IPS DF 19.7 (cell line): ENCODE measurements at places on chromosomes 6 and 20.

GRCh38 chr6:157709555-157709954, 113.5 kb upstream of the SNX9 start:
- DNase-seq = no peak

DNA sequence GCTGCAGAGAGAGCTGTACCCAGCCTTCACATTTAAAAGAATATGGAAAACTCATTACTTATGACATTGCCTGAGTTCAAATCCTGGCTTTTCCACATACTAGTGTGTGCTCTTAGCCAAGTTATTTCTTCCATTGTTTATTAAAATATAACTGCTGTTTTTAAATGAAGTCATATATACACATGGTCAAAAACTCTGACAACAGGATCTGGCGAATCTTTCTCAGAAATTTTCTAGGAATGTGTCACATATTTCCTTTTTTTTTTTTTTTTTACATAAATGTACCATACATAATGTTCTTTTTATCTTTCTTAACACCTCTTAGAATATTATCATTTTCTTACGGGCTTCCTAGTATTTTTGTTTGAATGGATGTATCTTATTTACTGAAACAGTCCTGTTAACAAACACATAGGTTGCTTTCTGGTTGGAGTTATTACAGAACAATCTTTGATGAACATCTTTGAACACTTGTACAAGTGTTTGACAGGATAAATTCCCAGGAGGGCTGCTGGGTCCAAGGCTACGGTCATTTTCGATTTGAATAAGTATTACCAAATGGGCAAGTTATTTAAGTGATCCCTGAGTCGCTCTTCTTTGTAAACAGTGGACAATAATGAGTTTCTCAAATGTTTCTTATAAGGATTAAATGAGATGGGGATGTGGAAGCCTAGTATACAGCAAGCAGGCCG, 1.6 kb upstream of the SNX9 start:
- DNase-seq = no peak

DNA sequence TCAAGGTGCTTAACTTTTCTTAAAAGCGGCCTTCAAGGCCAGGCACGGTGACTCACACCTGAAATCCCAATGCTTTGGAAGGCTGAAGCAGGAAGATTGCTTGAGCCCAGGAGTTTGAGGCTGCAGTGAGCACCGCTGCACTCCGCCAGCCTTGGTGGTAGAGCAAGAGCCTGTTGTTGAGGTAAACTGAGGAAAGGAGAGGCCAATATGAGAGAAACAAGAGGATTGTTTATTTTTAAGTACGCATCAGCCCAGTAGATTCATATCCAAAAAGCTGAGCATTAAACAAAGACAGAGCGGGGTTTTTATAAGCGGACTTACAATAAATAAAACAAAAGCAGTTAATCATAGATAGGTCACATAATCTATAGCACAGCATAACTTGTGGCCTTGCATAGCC, 15.0 kb upstream of the GMPR start:
- DNase-seq = no peak

GRCh38 chr20:58393299-58393698, 4.3 kb downstream of the VAPB start:
- no peak for DNase-seq

DNA sequence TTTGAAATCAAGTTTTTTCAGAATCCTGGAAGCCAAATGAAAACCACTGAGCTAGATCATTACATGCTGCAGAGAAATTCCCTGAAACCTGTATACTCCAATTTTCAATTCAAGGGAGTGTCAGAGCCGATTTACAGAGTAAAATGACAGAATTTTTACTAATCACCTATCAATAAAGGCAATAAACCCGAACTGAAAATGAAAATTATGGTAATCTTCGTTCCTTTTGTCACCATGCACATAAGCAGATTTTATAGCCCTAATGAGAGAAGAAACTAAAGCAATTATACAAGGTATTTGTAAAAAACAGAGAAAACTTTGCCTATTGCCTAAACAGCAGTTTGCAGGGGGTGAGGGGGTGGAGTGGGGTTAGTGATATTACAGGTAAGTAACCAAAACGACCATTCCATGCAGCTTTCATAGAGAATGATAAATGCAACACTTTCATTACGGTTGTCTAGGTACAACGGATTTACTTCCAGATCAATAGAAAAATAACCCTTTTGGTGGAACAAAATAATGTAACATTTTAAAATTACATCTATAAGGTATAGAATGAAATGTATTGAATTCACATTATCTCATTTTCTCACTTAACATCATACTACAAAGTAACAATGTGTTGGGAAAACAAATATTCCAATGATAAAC, 115.2 kb upstream of the BEND6 start:
- DNase-seq = no peak

- no peak for DNase-seq
Measured at GRCh38 chr20:8115436-8115835, 16.6 kb upstream of the PLCB1 start.

- DNase-seq = no peak
Measured at GRCh38 chr6:147849401-147850330, 341.2 kb downstream of the SAMD5 start.

DNA sequence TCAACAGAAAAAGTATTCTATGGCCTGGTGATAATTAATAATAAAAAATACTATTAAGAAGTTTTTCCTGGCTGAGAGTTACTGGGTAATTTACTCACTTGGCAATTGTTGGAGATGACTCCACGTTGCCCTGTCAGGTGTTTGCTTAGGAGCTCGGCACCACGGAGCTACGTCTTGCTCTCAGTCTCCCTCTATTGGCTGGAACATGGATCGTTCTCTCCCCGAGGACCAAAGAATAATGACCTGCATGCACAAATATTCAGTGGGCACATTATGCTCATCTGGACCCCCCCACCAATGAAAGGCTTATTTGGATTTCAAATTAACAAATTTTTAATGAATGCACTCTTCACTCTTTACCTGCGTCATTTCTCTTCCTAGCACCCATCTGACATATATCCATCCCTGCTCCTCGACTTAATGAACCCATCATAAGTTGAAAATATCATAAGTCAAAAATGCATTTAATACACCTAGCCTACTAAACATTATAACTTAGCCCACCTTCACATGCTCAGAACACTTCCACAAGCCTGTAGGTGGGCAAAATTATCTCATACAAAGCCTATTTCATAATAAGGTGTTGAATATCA, 71.0 kb upstream of the CD83 start:
- DNase-seq = peak; percentile 48

DNA sequence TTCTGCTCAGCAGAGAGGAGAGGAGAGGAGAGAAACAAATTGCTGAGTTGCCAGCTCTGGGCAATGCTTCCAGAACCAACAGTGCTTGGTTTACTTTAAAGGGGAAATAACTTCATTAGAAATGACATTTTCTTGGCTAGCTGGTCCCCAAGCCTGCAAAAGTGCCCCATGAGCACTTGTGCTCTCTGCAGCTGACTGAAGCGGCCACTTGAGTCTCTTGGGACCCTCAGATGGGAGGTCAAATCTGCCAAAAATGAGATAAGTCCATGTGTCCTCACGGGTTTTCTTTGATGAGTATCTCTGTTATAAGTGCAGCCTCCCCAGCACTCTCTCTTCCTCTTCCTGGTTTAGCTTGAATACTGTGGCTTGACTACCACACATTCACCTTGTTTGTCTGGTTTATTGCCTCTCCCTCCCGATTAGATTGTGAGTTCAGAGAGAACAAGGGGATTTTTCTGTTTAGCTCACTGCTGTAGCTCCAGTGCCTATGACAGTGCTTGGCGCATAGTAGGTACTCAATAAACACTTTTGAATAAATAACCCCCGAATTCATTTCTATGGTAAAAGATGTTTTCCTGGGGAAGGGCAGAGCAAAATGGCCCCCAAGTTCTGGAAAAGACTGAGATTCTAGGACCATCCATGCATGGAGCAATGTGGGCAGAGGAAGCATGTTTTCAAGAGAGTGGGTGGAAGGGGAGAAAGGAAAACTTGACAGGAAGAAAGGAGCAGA, 7.0 kb upstream of the RIN2 start:
- no peak for DNase-seq

DNA sequence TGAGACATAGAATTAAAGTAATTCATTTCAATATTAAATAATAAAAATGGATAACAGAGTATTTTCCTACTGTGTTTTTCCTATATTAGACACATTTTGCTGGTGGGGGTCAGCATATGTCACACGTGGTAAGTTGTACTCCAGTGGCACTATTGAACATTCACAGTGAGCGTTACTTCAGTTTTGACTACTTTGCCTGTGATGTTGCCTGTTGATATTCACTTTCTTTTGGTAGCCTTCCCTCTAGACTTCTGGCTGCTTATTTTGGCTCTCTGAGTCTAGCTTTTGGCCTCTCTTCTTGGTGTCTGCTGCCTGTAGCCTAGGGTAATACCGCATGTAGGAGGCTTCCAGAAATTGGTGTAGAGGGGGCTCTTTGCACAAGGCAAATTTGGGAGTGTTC, 64.4 kb upstream of the TFB1M start:
- DNase-seq = no peak

GRCh38 chr20:54044156-54044555, 26.2 kb downstream of the BCAS1 start:
- DNase-seq = no peak

DNA sequence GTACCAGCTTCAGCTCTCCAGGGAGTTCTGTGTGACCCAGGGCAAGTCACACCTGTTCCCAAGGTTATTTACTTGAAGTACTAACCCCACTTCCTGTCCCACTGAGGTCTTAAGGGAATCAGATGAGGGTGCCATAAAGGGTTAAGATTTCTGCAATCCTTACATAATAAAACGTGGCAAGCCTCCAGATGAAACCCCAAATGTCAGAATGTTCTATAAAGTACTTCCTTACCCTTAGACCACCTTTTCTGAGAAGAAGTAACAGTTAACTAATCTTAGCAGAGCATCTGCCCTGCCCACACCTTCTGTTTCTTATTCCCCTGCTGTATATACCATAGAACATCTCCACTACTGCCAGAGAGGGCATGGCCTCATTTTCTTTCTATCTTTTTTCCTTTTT, 6.0 kb upstream of the AVP start:
- DNase-seq = no peak

DNA sequence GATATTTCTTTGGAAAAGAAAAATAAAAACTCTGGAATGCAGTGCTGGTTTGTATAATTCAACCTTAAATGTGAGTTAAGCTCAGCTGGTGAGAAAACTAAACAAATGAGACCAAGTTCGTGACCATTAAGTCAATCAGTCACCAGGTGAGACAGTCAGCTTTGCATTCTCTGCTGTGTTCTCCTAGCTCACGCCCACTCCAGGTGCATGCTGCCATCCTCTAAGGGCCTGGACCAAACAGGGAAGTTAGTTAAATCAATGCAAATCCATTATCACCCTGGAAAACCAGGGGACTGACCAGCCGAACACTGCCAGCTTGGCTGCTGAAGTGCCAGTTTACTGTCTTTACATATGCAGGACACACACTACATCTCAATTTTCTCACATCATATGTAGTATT, 7.2 kb downstream of the TPBG start:
- no peak for DNase-seq

DNA sequence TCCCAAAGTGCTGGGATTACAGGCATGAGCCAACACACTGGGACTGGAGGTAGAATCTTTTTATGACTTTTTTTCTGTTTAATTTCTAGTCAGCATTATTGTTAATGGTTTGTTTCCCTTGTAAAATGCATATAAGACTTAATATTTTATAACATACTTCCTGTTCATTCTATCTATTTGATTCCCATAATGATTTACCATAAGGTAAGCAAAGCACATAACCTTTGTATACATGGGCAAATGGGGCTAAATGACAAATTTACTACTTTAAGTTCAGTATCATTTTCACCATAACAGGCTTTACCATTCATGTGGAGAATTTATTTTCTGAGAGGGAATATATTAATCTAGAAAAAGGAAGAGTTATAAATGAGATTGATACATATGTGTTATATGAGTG, 24.3 kb downstream of the VTA1 start:
- no peak for DNase-seq

- no peak for DNase-seq
Measured at GRCh38 chr6:131116755-131117360, 18.4 kb upstream of the AKAP7 start.

- no peak for DNase-seq
Measured at GRCh38 chr6:137372532-137372931, 121.7 kb downstream of the OLIG3 start.

GRCh38 chr6:94071835-94072234, 652.5 kb upstream of the EPHA7 start:
- no peak for DNase-seq

DNA sequence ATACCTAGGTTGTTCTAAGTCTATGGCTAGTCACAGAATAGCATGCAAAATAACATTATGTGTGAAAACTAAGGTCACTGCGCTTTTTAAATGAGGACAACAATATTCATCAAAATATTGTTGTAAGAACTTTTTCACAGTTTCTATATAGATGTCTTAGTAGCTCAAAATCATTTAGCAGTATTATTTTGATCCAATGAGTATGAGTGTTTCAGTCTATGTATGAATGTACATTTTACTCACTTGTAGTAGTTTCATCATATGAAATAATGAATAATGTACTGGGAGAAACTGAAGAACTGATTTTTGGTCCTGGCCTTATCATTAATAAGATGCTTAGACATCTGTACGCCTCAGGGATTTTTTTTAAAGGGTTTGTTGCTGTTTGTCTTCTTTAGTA, 16.5 kb upstream of the TMEM30A start:
- DNase-seq = no peak

- DNase-seq = no peak
Measured at GRCh38 chr6:110013386-110013785, 35.3 kb downstream of the GPR6 start.

- DNase-seq = no peak
Measured at GRCh38 chr6:15498640-15499039, 164.2 kb downstream of the DTNBP1 start.
